HuH-7.5 (cell line): ENCODE measurements at places on chromosomes 12 and 14.

DNA sequence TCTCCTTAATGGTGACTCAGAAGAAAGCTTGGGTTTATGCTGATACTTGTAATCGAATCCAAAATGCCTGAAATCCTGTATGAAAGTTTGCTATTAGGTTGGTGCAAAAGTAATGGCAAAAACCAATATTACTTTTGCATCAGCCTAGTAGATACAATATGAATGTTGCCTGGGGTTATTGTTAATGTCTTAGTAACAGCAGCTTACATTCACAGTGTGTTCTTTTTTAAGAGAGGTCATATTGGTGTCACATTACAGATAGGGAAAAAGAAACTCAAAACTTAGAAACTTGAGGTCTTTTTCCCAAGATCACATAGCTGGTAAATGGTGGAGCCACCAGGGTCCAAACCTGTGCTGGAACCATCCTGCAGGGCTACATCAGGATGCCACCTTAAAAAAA, 25.2 kb downstream of the SRGAP1 start:
- no peak for DNase-seq

GRCh38 chr12:15597125-15597830, 191.9 kb downstream of the EPS8 start:
- no peak for DNase-seq

DNA sequence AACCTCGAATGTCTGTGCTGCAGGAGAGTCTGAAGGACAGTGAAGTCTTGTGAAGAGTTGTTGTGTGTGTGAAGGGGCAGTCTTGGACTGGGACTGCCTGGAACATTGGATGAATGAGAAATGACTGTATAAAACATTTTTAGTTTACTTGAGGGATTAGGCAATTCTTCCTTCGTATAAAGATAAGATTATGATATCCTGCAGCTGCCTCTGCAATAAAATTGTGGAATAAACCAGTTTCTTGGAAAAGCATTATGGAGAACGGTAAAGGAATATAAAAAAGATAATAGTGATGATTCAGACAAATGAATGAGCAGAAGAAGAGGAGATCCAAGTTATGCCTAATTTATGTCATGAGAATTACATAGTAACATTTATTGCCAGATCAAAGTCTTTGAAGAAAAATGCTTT, 30.9 kb upstream of the LUM start:
- DNase-seq: no peak

DNA sequence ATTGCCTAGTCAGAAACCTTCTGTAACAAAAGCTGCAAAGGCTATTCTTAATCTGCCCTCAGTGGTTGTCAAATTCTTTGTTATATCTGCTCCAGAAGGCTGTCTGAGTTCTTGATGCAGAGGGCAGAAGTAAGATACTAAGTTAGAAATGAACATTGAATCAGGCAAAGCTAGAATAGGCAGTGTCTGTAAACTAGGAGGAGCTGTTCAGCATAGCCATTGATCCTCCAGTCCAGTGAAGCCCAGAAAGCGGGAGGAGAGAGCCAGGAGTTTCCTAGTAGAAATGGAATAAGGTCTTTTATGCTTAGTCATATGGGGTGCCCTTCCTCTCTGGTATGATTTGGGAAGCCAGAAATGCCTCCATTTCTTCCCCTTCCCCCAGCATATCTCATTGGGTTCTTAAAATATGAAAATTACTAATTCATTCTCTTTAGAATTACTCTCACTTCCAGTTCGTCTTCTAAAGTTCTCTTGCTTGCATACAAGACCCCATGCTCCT, 76.2 kb downstream of the APAF1 start:
- no peak for DNase-seq

DNA sequence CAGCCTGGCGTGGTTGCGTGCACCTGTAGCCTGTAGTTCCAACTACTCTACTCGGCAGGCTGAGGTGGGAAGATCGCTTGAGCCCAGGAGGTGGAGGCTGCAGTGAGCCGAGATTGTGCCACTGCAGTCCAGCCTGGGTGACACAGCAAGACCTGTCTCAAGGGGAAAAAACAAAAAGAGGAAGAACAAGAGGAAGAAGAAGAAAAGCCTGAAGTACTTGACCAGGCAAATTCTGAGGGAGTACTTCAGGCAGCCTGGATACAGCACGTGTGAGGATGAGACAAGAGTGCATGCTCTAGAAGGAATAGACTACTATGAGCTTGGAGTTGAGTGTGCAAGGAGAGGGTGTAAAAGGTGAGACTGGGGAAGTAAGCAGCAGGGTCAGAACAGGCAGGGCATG, 1.8 kb downstream of the GDF3 start:
- no peak for DNase-seq

GRCh38 chr12:25715102-25715501, 162.0 kb upstream of the LMNTD1 start:
- DNase-seq: no peak

DNA sequence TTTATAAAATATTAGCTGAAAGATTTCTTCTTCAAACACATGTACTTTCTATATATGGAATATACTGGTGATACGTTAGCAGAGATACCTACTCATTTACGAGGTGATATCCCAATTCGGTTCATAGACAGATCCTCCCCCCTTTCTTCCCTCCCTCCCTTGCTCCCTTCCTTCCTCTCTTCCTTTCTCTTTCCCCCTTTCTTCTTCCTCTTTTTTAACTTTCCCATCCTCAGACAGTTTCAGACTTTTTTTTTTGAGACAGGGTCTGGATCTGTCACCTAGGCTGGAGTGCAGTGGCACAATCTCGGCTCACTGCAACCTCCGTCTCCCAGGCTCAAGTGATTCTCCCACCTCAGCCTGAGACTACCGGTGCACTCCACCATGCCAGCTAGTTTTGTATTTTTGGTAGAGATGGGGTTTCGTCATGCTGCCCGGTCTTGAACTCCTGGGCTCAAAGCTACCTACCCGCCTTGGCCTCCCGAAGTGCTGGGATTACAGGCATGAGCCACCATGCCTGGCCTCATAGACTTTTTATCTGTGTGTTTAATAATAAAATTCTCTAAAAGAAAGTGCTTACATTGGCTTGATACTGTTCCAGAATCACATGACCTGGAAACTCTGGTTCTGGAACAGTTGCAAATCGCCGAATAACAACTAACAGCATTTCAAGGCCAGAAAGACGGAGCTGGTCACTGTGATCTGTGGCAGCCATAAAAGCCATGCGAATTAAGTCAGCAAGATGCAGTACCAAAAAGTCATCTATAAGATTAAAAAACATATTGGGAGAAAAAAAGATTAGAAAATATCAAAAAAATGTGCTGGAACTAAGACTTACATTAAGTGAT, 99.2 kb downstream of the HEATR5A start:
- no peak for DNase-seq

GRCh38 chr12:12180136-12180535, 86.7 kb downstream of the LRP6 start:
- no peak for DNase-seq

DNA sequence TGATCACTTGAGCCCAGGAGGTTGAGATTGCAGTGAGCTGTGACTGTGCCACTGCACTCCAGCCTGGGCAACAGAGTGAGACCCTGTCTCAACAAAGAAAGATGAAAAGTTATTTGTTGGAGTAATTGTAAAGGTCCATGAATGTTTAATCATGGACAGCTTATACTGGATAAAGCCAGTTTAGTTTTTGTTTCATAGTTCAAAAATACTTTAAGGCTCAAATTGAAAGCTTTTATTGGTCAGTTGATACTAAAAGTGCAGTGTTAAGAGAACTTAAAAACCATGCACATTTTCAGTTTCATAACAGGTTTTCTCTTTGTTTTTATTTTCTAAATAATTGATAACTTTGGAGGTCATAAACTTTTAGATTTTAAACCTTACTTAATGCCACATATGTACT, 108.4 kb downstream of the MON2 start:
- no peak for DNase-seq

- no peak for DNase-seq
Measured at GRCh38 chr12:22256605-22257004, 77.9 kb downstream of the ST8SIA1 start.
